ENCODE measurements at places on chromosomes 5 and 9. TPM values are rescaled to one million over a fixed set of nuclear protein-coding genes. Genes with fewer than 3 reads are reported as not detected.

The NEUROG1 gene
- not detected for total RNA-seq

The CNOT8 gene
- 84.7 TPM for total RNA-seq

The GABRA1 gene
- total RNA-seq = not detected

- no peak overlapping the region for H3K27ac ChIP-seq
- no peak for DNase-seq
- H3K27me3 ChIP-seq = peaks cover 10% of the 10 kb centered on the region
- no peaks in the 10 kb centered on the region for H3K36me3 ChIP-seq
- H3K4me3 ChIP-seq = no peak overlapping the region
Measured at GRCh38 chr5:124631874-124632550, 114.4 kb downstream of the ZNF608 start.

The SMIM32 gene
- not detected for total RNA-seq

The CD14 gene
- 0.21 TPM for total RNA-seq

DNA sequence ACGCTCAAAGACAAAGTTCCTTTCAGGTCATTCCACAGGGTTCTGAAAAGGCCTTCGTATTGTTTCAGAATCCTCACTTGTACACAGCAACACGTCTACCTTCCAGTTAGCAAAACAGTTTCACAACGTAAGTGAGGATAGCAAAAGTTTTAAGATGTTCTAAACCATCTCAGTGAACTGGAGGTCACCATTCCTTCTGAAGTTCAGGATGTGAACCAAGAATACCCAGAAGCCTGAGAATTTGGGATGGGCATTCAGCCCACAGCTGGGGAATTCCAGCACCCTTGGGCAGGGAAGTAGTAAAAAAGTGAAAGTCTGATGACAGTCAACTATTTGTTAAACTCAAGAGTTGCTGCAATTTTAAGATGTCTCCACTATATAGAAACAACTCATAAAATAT lies 224.5 kb downstream of the BNC2 start:
- H3K4me1 ChIP-seq = no peaks in the 10 kb centered on the region
- no peak for DNase-seq
- H3K27me3 ChIP-seq = no peaks in the 10 kb centered on the region
- H3K27ac ChIP-seq = no peak overlapping the region
- no peak overlapping the region for H3K4me3 ChIP-seq
